ENCODE measurements at places on chromosomes 12 and 14.

DNA sequence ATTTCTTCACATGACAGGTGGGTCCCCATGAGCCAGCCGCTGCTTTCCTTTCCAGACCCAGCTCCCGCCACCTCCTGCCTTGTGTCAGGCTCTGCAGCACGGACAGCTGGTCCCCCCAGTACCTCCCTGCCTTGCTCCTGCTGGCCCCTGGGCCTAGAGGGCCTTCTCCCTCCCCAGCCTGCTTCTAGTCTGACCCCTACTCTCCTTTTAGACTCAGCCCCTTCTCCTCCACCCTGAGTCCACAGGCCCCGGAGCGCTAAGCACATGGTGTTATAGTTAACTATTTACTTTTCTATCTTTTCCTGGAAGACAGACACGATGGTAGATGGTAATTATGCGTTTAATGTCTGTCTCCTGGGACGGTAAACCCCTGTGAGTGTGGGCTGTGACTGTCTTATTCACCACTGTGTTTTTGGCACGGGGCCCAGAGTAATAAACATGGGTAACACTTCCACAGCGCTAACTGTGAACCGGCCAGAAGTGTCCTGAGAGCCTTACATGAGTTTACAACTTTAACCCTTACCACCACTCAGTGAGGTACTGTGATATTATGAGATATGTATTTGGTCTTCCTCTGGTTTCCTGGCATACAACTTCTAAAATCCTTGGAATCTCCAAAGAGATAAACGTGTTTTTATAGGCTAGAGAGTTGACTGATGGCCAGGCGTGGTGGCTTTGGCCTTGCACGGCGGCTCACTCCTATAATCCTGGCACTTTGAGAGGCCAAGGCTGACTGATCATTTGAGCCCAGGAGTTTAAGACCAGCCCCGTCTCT lies 41.2 kb downstream of the DGLUCY start:
- DNase-seq, result no peak

GRCh38 chr12:121968876-121969275 lies 50.5 kb downstream of the CFAP251 start:
- DNase-seq, result no peak

DNA sequence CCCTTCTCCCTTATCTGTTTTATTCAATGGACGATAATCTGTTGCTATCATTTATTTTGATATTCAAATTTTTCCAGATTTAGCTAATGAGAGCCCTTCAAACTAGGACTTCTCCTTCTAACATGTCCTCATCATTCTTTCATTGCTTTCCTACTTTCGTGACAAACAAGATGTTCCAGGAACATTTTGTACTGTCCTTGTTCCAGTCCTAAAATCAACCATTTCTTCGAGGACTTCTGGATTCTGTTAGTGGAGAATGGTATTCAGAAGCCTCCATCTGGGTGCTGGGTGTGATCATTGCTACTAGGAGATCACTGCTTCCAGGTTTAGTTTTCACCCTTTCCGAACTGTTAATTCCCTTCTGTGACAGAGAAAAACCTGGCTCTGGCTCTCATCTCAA lies 29.5 kb upstream of the FBXO34 start:
- no peak for DNase-seq

- no peak for DNase-seq
These were observed 6.5 kb upstream of the ATG101 start for GRCh38 chr12:52063082-52063924.

DNA sequence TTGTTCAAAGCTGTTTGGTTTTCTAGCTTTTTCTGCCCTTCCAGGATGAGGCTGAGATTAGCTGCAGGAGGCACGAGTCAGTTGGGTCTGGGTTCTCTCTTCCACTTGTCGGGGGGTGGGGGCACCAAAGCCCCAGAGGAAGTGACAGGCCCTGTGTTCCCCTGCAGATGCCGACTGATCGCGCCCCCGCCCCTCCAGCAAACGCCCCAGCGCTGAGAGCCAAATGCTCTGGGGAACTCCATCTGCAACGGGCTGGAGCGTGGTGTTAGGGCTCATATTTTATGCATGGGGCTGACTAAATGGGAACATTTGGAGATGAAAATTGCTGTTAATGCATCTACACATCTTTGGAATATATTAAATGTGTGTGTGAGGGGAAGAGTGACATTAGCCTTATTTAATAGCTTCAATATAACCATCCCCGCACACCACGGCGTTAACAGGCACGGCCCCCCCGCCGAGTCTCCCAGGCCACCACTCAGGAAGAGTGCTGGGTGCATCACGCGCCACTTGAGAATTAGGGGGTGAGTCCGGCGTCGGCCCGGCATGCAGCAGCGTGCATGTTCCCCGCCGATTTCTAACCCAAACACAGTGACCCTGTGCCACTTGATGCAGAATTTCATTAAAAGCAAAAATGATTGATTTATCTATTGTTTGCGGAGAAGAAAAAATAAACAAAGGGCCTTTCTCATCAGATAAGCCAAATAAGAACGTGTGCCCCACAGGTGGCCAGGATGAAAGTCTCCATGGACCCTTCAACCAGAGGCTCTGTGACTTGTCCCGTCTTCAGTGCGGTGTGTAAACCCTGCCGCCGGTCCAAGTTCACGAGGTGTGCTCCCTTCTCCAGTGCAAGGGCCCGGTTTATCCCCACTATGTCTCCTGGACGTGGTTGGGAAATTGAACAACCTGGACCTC lies 165.0 kb upstream of the RTL1 start:
- no peak for DNase-seq

- no peak for DNase-seq
These were observed 31.6 kb downstream of the PDE6H start for GRCh38 chr12:15004421-15004820.

GRCh38 chr12:67042697-67043131 lies 226.4 kb upstream of the CAND1 start:
- DNase-seq, result no peak

- DNase-seq, result no peak
These were observed 89.7 kb downstream of the PTCSC3 start for GRCh38 chr14:36086629-36087395.

GRCh38 chr12:15355766-15356165 lies 33.5 kb downstream of the PTPRO start:
- DNase-seq, result no peak
